ENCODE measurements at places on chromosomes 1 and 21.

- no peak for DNase-seq
Observed at GRCh38 chr1:27590917-27591508, 12.9 kb downstream of the AHDC1 start.

- no peak for DNase-seq
Observed at GRCh38 chr1:209265301-209265700, 318.2 kb upstream of the CAMK1G start.

DNA sequence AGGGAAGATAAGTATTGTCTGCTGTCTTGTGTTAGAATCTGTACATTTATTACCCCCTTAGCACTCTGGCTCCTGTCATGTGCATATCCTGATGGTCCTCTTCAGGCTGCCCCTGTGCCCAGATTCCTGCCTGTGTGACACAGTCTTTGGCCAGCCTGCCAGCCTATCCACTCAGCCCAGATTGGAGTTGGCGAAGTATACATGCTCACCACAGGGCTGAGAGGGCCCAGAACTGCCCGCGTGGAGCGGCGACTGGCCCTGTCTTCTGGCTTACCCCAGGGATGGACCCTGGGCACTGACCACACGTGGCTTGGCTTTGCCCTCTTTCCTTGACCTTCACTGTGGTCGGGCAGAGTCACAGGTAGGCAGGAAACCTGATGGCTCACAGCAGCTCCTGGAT, 11.4 kb downstream of the RNF220 start:
- no peak for DNase-seq

DNA sequence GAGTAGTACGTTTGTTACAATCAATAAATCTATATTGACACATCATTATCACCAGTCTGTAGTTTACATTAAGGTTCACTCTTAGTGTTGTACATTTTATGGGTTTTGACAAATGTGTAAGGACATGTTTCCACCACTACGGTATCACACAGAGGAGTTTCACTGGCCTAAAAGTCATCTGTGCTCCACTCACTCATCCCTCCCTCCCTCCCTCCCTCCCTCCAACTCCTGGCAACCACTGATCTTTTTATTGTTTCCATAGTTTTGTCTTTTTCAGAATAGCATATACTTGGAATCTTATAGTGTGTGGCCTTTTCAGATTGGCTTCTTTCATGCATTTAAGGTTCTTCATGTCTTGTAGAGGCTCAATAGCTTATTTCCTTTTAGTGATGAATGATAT, 44.1 kb upstream of the RHOU start:
- no peak for DNase-seq

- no peak for DNase-seq
Observed at GRCh38 chr1:150558303-150558704, 9.1 kb downstream of the ADAMTSL4 start.

DNA sequence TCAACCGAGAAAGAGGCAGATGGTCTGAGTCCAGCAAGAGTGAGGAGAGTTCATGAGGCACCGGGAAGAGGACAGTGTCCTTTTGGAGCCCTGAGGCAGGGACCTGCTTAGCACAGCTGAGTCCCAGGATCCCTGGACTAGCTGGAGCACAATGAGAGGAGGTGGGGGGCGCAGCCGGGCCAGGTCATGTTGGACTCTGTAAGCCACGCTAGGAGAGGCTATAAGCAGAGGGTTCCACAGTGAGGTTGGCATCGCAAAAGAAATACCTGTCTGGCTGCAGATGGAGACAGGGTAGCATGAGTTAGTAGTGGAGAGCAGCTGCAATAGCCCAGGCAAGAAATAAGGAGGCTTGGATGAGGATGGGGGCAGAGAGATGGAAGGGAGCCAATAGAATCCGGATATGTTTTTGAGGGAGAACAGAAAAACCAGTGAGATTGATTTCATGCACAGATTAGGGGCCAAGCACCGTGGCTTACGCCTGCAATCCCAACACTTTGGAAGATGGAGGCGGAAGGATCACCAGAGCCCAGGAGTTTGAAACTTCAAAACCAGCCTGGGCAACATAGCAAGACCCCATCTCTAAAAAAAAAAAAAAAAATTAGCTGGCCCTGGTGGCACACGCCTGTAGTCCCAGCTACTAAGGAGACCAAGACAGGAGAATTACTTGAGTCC, 98.2 kb downstream of the DHRS3 start:
- no peak for DNase-seq

- no peak for DNase-seq
Observed at GRCh38 chr21:33096426-33096825, 26.5 kb downstream of the OLIG1 start.

- DNase-seq = no peak
Observed at GRCh38 chr1:6909857-6910256, 124.6 kb downstream of the CAMTA1 start.
